ENCODE measurements at places on chromosomes 16 and 17. TPM values are rescaled to one million over a fixed set of nuclear protein-coding genes. Genes with fewer than 3 reads are reported as not detected.

The PNMT gene
- 5.6 TPM for total RNA-seq

The ITGB4 gene
- 5.6 TPM for total RNA-seq

The KRTAP1-5 gene
- total RNA-seq = not detected

The JUP gene
- 98.6 TPM for total RNA-seq

The CDRT15 gene
- not detected for total RNA-seq

The SPATA2L gene
- 12.7 TPM for total RNA-seq

The PRAC1 gene
- not detected for total RNA-seq

The KCNAB3 gene
- total RNA-seq = 2.3 TPM
